ENCODE measurements at places on chromosomes 6 and 20. TPM values are rescaled to one million over a fixed set of nuclear protein-coding genes. Genes with fewer than 3 reads are reported as not detected.

OR2H2 gene
- total RNA-seq = not detected

- no peaks in the 10 kb centered on the region for H3K4me1 ChIP-seq
- no peak overlapping the region for H3K4me3 ChIP-seq
- DNase-seq = no peak
- no peak overlapping the region for H3K27ac ChIP-seq
These were observed 39.9 kb upstream of the BEND6 start for GRCh38 chr6:56914798-56915658.

DNA sequence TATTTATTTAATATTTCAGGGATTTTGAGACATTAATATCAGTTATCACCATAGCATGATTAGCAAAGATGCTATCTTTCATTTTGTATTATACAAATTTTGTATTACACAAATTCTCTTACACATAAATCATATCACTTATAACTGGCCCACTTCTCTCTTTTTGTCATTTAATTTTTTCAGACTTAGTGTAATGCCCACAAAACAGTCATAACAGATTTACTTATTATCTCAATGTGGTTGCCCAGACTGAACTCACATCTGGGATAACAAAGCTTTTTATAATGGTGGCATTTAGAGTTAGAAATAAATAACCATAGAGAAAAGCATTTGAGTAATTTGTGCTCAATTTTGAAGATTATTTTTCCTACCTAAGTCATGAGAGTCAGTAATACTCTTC is 148.3 kb downstream of the TFAP2B start:
- H3K27me3 ChIP-seq = no peaks in the 10 kb centered on the region
- no peaks in the 10 kb centered on the region for H3K4me1 ChIP-seq
- DNase-seq = no peak
- H3K27ac ChIP-seq = no peak overlapping the region
- H3K36me3 ChIP-seq = no peaks in the 10 kb centered on the region

DNA sequence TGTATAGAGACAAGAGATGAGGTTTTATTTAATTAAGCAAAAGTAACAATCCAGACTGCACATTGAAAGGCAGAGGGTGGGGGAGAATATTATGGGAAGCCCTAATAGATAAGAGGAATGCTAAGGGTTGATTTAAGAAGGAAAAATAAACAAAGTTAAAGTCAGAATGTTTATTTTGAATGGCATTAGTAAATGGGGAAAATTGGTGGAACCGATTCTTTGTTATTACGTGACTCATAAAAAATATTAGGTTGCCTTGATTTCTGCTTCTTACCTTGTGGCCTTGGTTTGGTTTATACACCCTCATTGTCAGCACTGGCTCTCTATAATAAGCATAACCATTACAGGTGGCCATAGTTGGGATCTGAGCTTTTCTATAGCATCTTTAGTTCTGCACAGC is 674.8 kb upstream of the CITED2 start:
- no peaks in the 10 kb centered on the region for H3K36me3 ChIP-seq
- no peak overlapping the region for H3K4me3 ChIP-seq
- H3K4me1 ChIP-seq = no peaks in the 10 kb centered on the region
- DNase-seq = no peak
- H3K27ac ChIP-seq = no peak overlapping the region
- peaks cover 2% of the 10 kb centered on the region for H3K27me3 ChIP-seq

DNA sequence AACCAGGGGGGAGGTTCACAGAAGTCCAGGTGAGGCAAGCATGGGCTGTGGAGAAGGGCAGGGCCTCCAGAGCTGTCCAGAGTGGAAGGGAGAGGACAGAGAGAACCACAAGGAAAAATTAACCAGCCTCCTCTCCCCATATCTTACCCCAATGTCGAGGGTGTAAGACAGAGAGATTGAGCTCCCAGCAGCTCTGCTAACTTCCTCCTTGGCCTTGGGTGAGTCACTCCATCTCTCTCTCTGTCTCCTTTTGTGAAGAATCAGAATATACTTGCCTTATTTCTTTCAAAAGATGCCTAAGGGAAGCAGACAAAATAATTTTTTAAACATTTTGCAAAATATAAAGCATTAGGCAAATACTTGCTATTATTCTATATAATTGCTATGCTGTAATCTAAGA is 58.3 kb upstream of the IYD start:
- no peaks in the 10 kb centered on the region for H3K36me3 ChIP-seq
- H3K27me3 ChIP-seq = peaks cover 16% of the 10 kb centered on the region
- no peak for DNase-seq
- no peak overlapping the region for H3K4me3 ChIP-seq
- peaks cover 3% of the 10 kb centered on the region for H3K4me1 ChIP-seq
- no peak overlapping the region for H3K27ac ChIP-seq

NKAIN4 gene
- total RNA-seq = not detected

- H3K4me3 ChIP-seq = no peak overlapping the region
- no peaks in the 10 kb centered on the region for H3K36me3 ChIP-seq
- H3K27ac ChIP-seq = no peak overlapping the region
- peaks cover 20% of the 10 kb centered on the region for H3K27me3 ChIP-seq
- H3K4me1 ChIP-seq = no peaks in the 10 kb centered on the region
These were observed 43.4 kb upstream of the FABP7 start for GRCh38 chr6:122736163-122736562.

HLA-DQB2 gene
- 0.28 TPM for total RNA-seq

DNA sequence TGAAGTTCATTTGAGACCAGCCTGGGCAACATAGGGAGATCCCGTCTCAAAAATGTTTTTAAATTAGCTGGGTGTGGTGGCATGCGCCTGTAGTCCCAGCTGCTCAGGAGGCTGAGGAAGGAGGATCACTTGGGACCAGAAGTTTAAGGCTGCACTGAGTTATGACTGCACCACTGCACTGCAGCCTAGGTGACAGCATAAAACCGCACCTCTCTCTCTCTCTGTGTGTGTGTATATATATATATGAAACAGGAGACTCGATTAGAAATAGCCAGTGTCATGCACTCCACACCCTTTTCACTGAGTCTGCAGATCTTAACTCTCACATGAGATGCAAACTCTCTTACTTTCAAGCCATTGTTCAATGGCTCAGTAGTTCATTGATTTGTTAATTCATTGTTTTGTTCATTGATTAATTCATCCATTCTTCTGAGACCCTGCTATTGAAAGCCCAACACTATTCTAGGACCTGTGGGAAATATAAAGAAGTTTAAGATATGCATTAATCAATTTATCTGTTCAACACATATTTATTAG is 52.4 kb upstream of the MRPS10 start:
- H3K4me3 ChIP-seq = no peak overlapping the region
- no peak for DNase-seq
- no peaks in the 10 kb centered on the region for H3K27me3 ChIP-seq
- no peak overlapping the region for H3K27ac ChIP-seq
- H3K36me3 ChIP-seq = peaks cover 26% of the 10 kb centered on the region
- peaks cover 17% of the 10 kb centered on the region for H3K4me1 ChIP-seq

MOCS1 gene
- total RNA-seq = 0.69 TPM

RRAGD gene
- total RNA-seq = 10.9 TPM

- H3K27me3 ChIP-seq = peaks cover 17% of the 10 kb centered on the region
- H3K4me3 ChIP-seq = no peak overlapping the region
- H3K27ac ChIP-seq = no peak overlapping the region
These were observed 49.2 kb downstream of the ANKRD6 start for GRCh38 chr6:89482126-89482525.

DNA sequence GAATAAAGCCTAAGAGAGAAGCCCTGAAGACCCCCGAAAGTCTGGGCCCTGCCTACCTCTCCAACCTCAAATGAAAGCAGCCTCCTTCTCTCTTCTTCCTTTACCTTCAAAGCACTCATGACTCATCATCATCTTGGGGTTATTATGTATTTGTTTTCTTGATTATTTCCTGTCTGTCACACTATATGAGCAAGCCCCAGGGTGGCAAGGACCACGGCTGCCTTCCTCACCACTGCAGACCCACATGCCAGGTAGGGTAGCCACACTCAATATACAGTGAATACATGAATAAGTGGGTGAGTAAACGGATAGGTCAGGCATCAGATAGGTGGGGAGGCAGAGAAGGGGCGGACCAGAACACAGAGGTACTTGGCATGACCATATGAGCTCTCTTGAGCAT is 8.8 kb downstream of the WFDC3 start:
- H3K27me3 ChIP-seq = no peaks in the 10 kb centered on the region
- peak overlapping the region; percentile 54 for H3K27ac ChIP-seq
- H3K36me3 ChIP-seq = no peaks in the 10 kb centered on the region
- H3K4me3 ChIP-seq = no peak overlapping the region

DNA sequence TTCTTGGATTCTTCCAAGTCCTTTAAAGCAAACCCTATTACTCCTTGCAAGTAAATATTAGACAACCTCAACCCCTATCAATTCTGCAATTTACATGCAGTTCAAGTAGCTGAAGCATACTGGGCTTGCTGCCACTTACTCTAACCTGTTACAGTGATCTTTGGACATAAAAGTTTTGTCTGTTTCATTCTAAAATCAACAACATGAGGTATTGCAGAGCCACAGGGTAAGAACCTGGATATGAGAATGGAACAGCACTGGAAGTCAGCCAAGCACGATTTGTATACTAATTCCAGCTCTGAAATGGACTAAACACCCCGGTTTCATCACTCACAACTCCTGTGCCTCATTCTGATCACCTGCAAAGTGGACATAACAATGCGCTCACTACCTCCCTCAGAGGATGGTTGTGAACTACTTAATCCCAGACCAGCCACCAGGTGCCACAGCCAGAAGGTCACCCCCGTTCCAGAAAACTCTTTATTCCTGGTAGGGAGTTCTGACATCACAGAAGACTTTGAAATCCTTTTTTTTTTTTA is 270.0 kb downstream of the ADGB start:
- no peaks in the 10 kb centered on the region for H3K36me3 ChIP-seq
- H3K27ac ChIP-seq = no peak overlapping the region
- H3K27me3 ChIP-seq = peaks cover 2% of the 10 kb centered on the region
- peaks cover 4% of the 10 kb centered on the region for H3K4me1 ChIP-seq

GRCh38 chr6:6736791-6737654 is 148.5 kb downstream of the LY86 start:
- H3K4me3 ChIP-seq = no peak overlapping the region
- no peaks in the 10 kb centered on the region for H3K36me3 ChIP-seq
- peaks cover 3% of the 10 kb centered on the region for H3K4me1 ChIP-seq
- peaks cover 53% of the 10 kb centered on the region for H3K27me3 ChIP-seq
- no peak for DNase-seq

GRCh38 chr6:39407446-39407993 is 85.0 kb upstream of the KCNK16 start:
- H3K27ac ChIP-seq = no peak overlapping the region
- no peak overlapping the region for H3K4me3 ChIP-seq
- DNase-seq = no peak
- no peaks in the 10 kb centered on the region for H3K36me3 ChIP-seq
- H3K4me1 ChIP-seq = peaks cover 7% of the 10 kb centered on the region

SMLR1 gene
- total RNA-seq = not detected

GRCh38 chr20:1847780-1848179 is 47.4 kb upstream of the SIRPA start:
- DNase-seq = no peak
- H3K4me1 ChIP-seq = peaks cover 15% of the 10 kb centered on the region
- no peaks in the 10 kb centered on the region for H3K27me3 ChIP-seq
- H3K36me3 ChIP-seq = no peaks in the 10 kb centered on the region
- H3K4me3 ChIP-seq = no peak overlapping the region

CCM2L gene
- total RNA-seq = not detected

GRCh38 chr20:37522260-37523011 is 1.4 kb downstream of the NNAT start:
- H3K27me3 ChIP-seq = peaks cover 2% of the 10 kb centered on the region
- no peak overlapping the region for H3K27ac ChIP-seq
- H3K4me3 ChIP-seq = no peak overlapping the region
- peaks cover 39% of the 10 kb centered on the region for H3K4me1 ChIP-seq
- DNase-seq = no peak

KCNS1 gene
- 0.30 TPM for total RNA-seq

SAMD5 gene
- 0.05 TPM for total RNA-seq

TNXB gene
- 3.3 TPM for total RNA-seq

DNA sequence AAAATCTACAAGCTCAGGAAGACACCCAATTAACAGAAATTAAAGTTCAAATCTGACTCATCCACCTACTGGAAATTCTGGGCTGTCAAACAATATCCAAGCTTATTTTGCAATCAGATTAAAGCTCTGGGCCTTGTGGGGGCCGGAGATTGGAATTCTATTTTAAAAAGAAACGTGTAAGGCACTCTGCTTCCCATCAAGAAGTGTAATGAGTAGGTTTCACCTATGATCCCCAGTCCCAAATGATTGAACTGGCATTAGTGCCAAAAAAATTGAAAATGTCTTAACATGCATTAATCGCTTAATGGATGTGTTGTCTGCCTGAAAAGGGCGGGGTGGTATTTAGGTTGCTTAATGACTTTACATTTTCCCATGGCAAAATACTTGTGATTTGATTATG is 542.4 kb upstream of the BTBD3 start:
- H3K4me1 ChIP-seq = no peaks in the 10 kb centered on the region
- no peak for DNase-seq
- no peak overlapping the region for H3K27ac ChIP-seq

GRCh38 chr6:73537677-73538076 is 16.8 kb upstream of the EEF1A1 start:
- no peak overlapping the region for H3K4me3 ChIP-seq
- H3K27me3 ChIP-seq = peaks cover 5% of the 10 kb centered on the region
- H3K27ac ChIP-seq = no peak overlapping the region
- no peaks in the 10 kb centered on the region for H3K4me1 ChIP-seq
- no peaks in the 10 kb centered on the region for H3K36me3 ChIP-seq
